GM13977 (cell line): ENCODE measurements at places on chromosomes 16 and 17.
A peak's percentile ranks its signal among the peaks of the same experiment; 100 is the strongest.

GRCh38 chr16:35908942-35909341, 2449.5 kb downstream of the TP53TG3F start:
- no peak for DNase-seq

GRCh38 chr17:34464812-34465211, 101.8 kb upstream of the CCL1 start:
- no peak for DNase-seq

DNA sequence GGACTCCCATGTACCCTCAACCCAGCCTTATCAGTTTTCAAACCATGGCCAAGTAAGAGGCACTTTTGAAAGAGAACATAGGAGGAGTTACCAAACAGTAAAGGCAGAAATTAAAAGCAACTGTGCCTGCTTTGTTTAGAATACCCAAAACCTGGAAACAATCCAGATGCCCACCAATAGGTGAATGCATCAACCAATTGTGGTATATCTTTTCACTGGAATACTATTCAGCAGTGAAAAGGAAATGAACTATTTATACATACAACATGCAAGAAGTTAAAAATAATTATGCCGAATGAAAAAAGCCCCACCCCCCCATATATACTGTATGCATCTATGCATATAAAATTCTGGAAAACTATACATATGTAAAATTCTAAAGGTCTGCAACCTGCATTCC, 37.0 kb downstream of the PITPNC1 start:
- DNase-seq, result no peak

- no peak for DNase-seq
Observed at GRCh38 chr17:3571043-3571900, 13.7 kb upstream of the TRPV3 start.

DNA sequence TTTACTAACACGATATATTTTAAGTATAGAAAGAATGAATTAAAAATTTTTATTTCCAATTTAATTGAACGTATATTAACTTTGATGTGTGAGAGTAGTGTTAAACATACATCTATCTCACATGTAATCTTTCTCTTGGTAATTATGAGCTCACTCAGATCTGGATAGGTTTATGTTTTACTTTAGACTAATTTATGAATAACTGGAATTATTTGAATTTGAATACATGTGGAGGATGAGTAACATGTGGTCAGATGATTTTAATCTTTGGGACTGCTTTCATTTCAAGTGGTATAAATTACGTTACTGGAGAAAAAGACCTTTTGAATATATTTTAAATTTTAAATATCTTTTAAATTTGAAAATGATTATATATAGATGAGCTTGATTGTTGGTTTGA, 49.9 kb upstream of the RHBDL3 start:
- DNase-seq, result no peak

DNA sequence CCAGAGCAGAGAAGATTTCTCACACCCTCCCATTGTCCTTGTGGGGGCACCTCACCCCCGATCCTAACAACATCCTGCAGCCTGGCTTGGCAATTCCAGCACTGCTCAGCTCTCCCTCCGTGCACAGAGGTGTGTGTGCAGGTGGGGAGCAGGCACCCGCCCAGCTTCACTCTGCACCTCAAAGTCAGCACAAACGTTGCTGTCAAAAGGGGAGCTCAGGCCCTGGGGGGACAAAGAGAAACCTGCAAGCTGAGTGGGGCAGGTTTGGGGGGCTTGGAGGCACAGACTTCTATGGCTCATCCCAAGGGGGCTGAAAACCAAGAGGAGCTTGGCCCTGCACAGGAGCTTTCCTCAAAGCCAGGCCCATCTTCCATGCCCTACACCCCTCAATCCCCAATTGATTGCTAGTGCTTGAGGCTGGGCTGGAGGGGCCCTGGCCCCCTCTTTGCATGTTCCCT, 231.9 kb upstream of the TNRC6C start:
- no peak for DNase-seq

- no peak for DNase-seq
Observed at GRCh38 chr17:4691686-4692085, 12.3 kb downstream of the PELP1 start.

DNA sequence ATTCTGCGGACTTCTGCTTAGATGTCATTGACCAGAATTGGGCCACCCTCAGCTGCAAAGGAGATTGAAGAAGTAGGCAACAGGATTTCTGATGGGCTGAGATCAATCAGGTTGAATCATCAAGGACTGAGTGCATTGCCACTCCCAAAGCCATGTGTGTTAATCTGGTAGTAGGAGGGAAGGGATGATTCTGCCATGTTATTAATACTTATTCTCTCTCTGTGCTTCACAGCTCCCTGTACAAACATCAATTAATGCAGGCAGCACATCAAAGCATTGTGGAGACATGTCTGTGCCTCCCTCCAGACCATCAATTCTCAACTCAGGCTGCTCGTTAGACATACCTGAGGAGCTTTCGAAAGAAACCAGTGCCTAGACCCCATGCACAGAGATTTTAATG, 11.6 kb downstream of the LRRC3C start:
- no peak for DNase-seq

GRCh38 chr16:3029491-3030221, 5.8 kb downstream of the THOC6 start:
- DNase-seq, result peak; percentile 65

GRCh38 chr17:44203731-44204440, 4.2 kb upstream of the ATXN7L3 start:
- peak; percentile 74 for DNase-seq

DNA sequence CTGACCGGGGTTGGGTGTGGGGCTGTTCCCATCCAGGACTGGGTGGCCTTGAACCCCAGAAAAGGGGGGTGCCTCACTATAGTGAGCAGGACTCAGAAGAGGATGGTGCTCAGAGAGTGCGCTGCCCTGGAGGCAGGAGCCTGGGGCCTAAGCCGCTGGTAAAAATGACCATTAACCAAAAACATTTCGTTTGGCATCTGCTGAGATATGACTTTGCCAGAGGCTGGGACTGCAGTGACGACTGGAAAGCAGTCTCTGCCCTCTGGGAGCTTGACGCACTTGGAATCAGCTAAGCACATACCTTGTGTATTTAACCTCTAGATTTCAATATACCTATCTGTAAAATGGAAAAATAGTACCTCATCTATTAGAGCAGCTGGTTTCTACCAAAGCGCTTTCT, 7.2 kb upstream of the CRHR1 start:
- no peak for DNase-seq

GRCh38 chr17:50507871-50508572, at the start of gene MYCBPAP:
TSS of gene MYCBPAP (plus strand) at chr17:50508439. CDS start at chr17:50508675, 236 bp downstream.
- DNase-seq, result peak; percentile 93

DNA sequence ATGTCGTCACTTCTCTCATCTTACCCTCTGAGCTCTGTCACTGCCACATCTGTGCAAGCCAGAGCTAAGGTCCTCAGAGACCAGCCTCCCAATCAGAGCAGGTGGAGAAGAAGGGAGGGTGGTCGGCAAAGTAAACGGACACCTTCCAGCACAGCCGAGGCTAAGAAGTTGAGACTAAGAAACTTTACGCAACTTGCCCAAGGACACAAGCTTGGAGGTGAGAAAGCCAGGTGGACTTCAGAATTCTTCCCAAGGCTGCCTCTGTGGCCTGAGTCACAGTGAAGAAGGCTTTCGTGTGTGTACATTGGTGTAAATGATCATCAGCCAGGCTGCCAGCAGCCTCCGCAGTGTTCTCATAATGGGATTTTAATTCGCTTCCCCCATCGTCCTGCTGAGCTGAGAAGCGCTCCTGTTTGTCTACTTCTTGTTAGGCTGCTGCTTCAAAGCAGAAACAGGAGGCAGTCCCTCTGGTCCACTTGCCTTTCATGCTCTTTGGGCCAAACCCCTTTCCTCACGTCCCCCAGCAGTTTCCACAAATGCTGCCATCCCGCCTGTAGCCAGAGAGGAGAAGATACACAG, 125.0 kb upstream of the RPL38 start:
- no peak for DNase-seq

DNA sequence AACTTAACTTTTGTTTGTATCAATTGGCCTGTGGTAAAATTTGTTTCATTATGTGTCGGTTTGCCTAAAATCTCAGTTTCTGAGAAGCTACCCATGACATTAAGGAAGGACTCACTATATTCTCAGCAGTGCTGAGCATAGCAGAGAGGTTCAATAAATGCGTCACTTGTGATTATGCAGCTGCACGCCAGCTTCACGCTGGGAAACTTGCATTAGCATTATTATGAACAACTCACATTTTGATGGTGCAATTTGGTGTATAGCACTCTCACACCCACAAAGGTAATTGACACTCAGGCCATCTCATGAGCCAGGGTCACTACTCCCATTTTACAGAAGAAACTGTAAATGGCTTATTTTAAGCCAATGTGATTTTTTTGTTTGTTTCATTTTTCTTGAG, 80.6 kb upstream of the SALL1 start:
- no peak for DNase-seq

- no peak for DNase-seq
Observed at GRCh38 chr16:88730632-88731607, 24.6 kb downstream of the CTU2 start.

DNA sequence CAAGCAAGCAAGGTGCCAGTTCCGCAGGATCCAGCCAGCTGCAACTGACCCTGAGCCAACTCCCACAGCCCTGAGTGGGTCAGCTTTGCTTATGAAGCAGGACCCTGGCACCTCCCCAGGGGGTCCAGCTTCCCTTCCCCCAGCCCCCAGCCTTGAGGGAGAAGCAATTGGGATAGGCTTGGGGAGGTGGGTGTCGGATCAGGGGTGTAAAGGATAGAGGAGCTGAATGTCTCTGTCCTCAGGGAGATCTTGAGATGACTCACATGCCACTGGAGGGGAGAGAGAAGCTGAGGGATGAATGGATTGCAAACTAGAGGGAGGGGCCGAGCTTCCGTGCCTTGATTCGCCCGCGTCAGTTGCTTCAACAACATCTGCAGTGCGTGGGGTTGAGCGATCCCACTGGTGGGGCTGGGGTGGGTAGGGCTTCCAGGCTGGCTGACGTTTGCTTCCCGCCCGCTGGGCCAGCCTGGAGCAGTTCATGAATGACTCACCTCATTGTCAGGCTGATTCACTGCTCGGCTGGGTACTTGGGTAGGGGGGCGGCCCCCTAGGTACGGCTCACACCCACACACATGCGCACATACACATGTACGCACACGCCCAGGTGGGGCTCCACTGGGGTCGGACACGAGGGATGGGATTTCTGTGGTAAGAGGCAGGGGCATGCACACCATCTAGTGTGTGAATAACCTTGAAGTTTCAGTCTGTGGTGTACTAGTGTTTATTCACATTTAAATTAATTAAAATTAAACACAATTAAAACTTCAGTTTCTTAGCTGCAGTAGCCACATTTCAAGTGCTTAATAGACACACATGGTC, 3.6 kb upstream of the HROB start:
- DNase-seq, result peak; percentile 60

- no peak for DNase-seq
Observed at GRCh38 chr17:17070931-17071330, 28.7 kb downstream of the MPRIP start.

- DNase-seq, result no peak
Observed at GRCh38 chr17:17169396-17169795, 36.7 kb downstream of the PLD6 start.

- DNase-seq, result no peak
Observed at GRCh38 chr16:81586977-81587625, 142.5 kb downstream of the CMIP start.

DNA sequence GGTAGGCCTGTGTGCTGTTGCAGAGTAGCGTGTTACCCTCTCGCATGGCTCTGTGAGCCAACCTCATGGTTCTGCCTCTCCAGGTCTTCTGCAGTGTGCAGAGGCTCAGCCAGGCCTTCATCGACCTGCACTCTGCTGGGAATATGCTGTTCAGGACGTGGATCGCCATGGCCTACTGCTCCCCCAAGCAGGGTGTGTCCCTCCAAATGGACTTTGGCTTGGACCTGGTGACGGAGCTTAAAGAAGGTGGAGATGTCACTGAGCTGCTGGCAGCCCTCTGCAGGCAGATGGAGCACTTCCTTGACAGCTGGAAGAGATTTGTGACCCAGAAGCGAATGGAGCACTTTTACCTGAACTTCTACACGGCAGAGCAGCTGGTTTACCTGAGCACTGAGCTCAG, 75.8 kb upstream of the ENDOV start:
- DNase-seq, result no peak

DNA sequence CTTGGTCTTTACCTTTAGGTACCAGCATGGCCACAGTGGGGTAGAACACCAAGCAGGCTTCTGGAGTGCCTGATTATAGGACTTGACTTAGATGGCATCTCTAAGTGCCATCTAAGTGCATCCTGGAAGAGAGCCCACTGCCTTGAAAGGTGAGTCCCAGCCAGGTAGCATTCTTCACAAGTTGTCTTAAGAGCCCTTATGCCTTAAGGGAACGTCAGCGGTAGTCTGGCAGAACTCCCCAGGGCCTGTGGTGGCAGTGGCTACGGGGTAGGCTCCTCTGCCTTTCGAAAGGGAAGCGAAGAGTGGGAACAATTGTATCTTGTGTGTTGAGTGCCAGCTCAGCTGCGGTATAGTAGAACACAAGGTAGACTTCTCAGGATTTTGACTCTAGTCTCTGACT, 549.0 kb downstream of the HS3ST4 start:
- no peak for DNase-seq

DNA sequence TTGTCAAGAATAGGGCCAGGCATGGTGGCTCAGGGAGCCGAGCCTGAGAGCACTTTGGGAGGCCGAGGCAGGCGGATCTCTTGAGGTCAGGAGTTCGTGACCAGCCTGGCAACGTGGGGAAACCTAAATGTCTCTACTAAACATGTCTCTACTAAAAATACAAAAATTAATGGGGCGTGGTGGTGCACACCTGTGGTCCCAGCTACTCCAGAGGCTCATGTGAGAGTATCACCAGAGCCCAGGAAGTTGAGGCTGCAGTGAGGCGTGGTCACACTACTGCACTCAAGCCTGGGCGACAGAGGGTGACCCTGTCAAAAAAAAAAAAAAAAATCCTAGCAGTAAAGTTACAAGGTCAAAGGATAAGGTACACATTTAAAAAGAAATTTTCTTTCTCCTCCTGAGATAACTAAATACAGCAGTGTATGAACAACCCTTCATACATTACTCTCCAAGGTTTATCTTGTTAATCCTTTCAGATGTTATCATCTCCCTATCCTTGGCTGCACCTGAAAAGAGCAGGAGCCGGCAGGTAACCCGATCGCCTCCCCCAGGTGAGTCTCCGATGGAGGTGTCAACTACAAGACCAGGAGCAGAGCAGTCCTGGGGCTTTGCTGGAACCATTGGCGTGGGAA, 122.3 kb downstream of the GOSR1 start:
- no peak for DNase-seq

- no peak for DNase-seq
Observed at GRCh38 chr17:40548982-40549685, 16.1 kb downstream of the CCR7 start.

GRCh38 chr16:86665319-86665675, 86.9 kb downstream of the FOXL1 start:
- DNase-seq, result no peak

DNA sequence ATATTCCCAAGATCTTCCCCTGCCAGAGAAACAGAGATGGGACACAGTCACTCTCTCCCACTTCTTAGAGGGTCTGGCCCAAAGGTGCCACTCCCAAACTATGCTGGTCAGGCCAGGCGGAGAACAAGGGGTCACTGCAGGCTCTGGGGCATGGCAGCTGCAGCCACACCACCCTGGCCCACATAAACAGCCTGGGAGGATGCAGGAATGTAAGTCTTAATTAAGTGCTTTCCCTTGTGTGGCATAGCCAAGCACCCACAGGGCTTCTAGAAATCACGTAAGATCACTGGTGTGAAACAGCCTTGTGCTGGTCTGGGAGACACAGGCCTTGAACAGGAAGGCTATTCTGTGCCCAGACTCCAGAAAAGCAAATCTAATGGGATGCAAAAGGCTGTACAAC, 31.5 kb downstream of the ABCC12 start:
- DNase-seq, result no peak
